ENCODE measurements at places on chromosomes 12 and 14. TPM values are rescaled to one million over a fixed set of nuclear protein-coding genes. Genes with fewer than 3 reads are reported as not detected.

GRCh38 chr14:98957211-98958047, 314.6 kb downstream of the BCL11B start:
- peak; percentile 77 for DNase-seq

- DNase-seq, result no peak
Measured at GRCh38 chr12:93664573-93665138, 12.5 kb upstream of the CRADD start.

GRCh38 chr14:87767567-87767901, 225.4 kb downstream of the GALC start:
- DNase-seq, result no peak

DNA sequence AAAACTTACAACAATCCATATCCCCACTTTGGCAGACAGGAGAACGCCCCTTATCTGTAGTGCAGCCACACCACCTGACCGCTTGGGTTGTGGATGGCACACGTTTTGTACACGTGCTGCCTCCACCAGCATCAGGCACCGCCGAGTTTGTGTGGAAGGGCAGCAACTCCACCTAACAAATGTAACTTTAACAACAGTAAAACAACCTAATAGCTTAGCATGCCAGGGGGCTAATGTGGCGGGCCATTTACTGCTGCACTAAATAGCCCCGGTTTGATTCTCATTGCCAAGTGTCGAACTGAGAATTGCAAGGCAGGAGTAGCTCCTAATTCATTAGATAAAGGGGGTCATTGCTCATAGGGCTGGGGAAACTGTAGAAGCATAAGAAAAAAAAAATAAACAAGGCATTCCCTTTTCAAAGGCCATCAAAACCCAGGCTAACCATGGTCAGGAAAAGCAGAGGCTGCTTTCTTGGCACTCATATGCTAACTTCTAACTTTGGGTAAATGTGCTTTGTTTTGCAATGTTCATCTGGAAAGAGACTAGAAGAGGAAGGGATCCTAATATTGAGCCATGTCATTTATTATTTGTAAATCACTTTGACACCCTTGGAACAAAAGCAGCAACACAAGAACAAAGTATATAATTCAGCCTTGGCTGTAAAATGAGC, 279.7 kb upstream of the SOX5 start:
- no peak for DNase-seq

DNA sequence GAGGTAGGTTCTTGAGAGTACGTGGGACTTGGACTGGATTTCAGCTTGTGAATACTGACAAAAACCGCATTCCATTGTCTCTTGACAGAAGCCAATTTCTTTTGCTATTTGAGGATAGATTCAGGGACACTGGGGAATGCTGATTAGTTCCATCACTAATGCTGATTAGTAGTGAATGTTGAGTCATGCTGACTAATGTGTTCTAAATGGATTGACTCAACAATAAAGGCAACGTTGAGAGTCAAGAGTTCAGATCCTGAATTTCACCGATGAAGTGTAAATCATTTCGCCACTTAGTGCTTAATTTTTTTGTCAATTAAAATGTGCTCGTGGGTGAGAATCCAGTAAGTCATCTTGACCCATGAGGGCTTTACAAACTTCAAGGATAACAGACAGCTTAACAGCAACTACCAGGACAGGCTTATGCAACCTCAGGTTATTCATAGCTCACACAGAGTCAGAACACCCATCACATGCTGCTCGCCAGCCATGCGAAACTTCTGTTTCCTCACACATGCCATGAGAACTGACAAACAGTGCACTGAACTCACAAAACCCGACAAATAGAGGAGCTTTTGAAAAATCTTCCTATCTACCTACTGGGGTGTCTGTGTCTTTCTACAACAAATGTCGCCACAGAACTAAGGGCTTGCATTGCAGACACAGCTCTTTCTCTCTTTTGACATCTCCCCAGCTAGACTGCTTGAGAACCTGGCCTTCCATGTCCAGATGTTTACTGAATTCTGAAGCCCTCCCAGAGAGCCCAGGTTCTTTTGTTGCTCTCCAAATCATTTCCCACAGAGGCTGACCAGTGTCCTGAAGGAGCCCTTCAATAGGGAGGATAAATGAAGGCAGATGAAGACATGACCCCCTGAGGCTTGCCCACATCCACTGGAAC, 316.4 kb downstream of the ZFP36L1 start:
- DNase-seq, result no peak

DNA sequence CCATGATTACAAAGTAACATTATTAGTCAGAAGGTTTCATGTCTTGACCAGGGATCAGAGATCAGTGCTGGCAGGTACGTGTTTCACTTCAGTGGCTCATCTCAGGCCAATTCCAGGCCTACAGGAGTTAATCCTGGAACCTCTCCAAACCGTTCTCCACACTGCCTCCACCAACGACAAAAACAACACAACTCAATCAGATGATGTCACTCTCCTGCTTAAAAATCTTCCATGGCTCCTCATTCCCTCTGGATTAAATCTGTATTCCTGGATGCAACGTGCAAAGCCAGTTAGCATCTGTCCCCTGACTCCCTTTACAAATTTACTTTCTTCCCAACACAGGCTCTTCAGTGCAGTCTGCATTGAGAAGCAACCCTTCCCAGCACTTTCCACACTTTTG, 34.3 kb upstream of the TXNRD1 start:
- DNase-seq, result no peak

DNA sequence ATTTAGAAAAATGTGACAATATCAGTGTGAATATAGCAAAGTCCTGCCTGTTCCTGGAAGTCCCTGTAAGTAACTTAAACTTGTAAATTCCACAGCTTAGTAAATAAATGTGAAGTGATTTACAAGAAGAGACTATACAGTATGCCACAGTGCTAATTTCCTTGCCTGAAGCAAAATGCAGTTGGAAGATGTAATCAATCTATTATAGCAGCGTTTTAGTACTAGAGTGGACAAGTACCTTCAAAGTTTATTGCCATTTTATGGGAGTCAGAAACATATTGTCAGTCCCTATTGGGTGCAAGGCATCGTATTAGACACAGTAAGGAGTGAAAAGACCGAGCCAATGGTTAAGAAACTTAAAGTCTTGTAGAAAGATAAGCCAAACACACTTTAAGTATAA, 94.1 kb downstream of the TRHDE start:
- DNase-seq, result no peak

- DNase-seq, result peak; percentile 67
Measured at GRCh38 chr12:57096099-57096572, 7.2 kb downstream of the NAB2 start.

- no peak for DNase-seq
Measured at GRCh38 chr14:74954232-74954946, 1.0 kb downstream of the PGF start.

DNA sequence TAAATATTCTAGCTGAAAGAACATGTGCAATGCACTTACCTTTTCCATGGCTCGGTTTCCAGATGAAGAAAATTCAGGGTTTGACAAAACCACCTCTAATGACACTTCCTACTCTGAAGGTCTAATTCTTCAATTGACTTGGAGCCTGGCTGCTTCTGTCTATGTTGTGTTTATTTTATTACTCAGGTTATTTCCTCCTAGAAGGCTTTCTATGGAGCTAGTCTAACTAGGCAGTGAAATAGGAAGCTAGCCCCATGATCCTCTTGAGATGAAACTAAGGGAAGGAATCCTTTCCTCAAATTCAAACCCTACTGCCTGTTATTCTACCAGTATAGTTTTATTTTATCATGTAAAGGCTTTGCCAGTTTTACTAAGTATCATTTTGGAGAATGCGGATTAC, 20.9 kb upstream of the IFNG-AS1 start:
- no peak for DNase-seq

- no peak for DNase-seq
Measured at GRCh38 chr12:71371122-71371521, 68.5 kb upstream of the LGR5 start.

BCL11B gene
- total RNA-seq, result 0.16 TPM

TCL1B gene
- total RNA-seq, result not detected

XPOT gene
- total RNA-seq, result 30.6 TPM

TC2N gene
- 1.7 TPM for total RNA-seq

SELPLG gene
- total RNA-seq, result 3.1 TPM

SALL2 gene
- total RNA-seq, result 2.6 TPM

AQP2 gene
- total RNA-seq, result not detected

SDSL gene
- total RNA-seq, result 11.5 TPM

Measured in cardiac septum (tissue), 1 donor.